Fibroblast of skin of right biceps (primary cell): ENCODE measurements at places on chromosomes 2 and 18.
A peak's percentile ranks its signal among the peaks of the same experiment; 100 is the strongest.

- no peak for DNase-seq
Observed at GRCh38 chr2:216736326-216736725, 41.0 kb upstream of the IGFBP5 start.

DNA sequence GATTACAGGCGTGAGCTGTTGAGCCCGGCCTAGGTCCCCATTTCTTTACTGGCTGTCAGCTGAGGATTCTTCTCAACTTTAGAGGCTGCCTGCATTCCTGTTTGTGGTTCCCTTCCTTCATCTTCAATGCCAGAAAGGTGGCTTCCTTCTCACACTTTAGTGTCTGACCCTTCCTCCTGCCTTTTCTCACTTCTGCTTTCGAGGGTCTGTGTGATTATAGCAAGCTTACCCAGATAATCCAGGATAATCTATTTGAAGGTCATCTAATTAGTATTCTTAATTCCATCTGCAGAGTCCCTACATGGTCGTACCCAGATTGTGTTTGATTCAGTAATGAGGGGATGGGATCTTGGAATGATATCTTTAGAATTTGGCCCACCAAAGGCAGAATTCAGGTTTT is 157.4 kb downstream of the TANC1 start:
- DNase-seq: no peak

DNA sequence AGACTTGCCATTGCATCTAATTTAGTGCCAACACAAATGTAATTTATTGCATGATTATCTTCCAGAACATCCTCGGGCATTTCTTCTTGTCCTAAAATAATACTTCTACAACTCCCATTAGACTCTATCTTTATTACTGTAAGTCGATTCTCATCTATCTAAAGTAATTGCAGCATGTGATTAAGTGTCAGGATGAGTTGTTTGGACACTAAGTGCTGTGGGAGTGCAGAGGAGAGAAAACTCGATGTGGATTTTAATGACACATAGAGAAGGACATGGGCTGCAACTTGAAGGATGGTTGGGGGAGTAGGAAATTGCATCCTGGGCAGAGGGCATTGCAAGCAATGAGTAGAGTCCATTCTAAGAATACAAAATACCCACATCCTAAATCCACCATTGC is 33.5 kb downstream of the STAT4 start:
- no peak for DNase-seq

GRCh38 chr2:15334644-15335326 is 226.3 kb downstream of the NBAS start:
- DNase-seq: peak; percentile 61

DNA sequence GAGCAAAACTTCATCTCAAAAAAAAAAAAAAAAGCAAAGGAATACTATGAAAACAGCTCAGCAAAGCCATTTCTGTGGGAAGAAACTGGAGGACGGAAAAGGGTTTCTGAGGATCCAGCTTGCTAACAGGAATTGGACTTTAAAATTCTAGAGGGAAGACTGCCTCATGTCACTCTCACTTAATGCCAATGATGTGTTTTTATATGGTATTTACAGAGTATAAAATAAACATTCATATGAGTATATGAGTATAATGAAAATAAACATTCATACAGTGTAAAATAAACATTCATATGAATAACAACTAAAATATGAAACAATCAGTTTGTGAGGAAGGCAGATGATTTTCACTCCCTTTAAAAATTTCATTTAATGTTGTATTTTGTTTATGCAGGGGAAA is 43.9 kb downstream of the CHMP3 start:
- no peak for DNase-seq

GRCh38 chr2:19728125-19728524 is 173.7 kb downstream of the TTC32 start:
- no peak for DNase-seq

DNA sequence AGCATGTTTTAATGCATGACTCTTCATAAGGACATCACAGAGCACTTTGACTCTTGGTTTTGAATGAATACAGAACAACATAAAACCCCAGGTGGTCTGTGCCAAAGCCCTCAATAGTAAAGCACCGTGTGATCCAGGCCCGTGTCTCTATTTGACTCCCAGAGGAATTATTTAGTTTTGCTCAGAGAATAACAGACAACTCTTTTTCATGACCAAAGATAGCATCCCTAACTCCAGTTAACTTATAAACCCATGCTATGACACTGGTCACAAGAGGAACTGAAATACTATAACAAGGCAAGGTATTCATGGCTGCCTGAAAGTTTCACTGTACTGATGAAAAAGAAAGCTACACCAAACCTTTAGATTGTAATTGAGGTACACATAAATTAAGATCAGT is 128.4 kb downstream of the IKZF2 start:
- DNase-seq: no peak

GRCh38 chr18:3715231-3716080 is 265.5 kb downstream of the TGIF1 start:
- DNase-seq: no peak

- DNase-seq: peak; percentile 23
Observed at GRCh38 chr2:162114271-162114670, 37.8 kb downstream of the GCG start.

- DNase-seq: peak; percentile 39
Observed at GRCh38 chr2:223003191-223003590, 48.8 kb upstream of the KCNE4 start.

DNA sequence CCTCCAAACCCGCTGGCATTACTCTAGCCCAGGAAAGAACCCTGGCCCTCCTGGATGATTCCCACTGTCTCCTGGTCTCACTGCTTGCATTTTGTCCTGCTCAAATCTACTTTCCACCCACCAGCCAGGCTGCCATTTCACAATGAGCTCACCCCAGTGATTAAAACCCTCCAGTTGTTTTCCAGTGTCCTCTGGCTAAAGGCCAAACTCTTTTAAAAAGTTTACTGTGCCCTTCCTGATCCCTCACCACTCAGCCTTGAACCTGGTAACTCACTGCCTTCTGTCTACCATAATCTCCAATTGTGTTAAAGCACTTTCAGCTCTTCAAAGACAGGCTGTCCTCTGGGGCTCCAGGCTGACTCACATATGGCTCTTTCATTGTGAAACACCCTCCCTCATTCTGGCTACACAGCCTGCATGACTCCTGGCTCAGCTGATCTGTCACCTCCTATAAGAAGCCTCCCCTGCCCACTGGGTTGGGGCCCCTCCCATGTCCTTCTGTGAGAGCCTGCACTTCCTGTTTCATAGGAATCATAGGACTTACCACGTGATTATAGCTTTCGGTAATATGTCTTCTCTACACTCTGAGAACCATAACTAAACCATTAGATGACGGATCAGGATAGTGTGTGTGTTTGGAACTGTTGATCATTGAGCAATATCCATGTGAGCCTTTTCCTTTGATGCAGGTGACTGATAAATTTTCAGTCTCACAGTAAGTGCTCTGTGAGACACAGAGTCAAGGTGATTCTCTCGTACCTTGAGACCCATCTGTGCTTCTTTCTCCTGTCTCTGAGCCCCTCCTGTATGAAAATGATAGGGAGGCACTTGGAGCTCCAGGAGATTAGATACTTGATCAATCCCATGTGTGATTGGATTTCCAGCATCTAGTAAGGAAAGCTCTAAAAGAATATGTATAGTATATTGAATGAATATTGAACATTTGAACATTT is 590.8 kb upstream of the ID2 start:
- DNase-seq: peak; percentile 95
